ENCODE measurements at places on chromosomes 13 and 19.

DNA sequence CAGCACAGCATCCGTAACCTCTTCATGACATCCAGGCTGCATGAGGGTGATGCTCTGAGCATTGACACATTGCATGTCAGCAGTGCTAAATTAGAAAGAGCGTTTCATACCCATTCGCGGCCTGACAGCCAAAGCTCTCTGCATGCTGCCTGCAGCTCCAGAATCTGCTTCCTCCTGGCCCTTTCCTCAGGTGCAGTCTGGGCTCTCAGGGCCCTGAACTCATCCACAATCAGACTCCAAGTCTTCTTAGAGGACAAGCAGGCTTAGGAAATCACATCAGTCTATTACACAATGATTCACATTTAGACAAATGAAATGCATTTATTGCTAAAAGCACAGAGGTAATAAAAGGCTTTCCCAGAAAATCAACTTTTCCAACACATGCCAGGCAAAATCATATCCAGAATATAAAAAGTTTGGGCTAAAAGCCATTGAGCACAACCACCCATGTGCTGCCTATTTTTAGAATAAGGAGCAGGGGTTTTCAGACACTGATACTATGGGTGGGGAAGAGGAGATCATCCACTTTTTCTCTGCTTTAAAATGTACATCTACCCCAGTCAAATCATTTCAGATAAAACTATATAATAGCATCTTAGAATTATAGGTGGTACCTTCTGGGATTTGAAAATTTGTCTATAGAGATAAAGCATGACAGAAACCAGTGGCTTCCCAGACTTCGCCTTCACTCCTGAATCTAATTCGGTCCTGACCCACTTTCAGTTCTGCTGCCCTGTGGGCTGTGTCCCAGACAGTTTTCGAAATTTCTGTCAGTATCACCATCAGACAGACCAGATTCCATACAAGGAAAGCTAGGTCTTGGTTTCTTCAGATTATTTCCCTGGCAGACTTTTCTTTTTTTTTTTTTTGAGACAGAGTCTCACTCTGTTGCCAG, 109.3 kb downstream of the COL4A2 start:
- DNase-seq: no peak

DNA sequence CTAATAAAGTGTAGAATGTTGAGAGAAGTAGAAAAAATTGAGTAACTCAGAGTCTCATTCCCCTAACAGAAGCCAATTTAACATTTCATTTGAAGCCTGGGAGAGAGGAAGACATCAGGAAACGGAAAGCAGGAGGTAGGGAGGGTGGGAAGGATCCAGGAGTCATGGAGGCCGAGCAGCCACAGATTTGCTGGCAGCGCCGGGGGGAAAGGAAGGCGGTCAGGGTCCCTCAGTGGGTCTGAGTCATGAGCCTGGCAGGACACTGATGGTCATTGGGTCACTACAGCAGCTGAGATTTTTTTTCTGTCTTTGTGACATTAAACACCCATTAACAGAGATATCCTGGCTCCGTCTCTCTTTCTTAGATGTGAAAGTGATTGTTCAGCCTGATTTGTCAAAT, 248.1 kb downstream of the EFNB2 start:
- DNase-seq: no peak

- DNase-seq: peak; percentile 73
Measured at GRCh38 chr13:70960841-70961443, 852.7 kb upstream of the KLHL1 start.

- no peak for DNase-seq
Measured at GRCh38 chr13:21889651-21890050, 218.8 kb downstream of the FGF9 start.

DNA sequence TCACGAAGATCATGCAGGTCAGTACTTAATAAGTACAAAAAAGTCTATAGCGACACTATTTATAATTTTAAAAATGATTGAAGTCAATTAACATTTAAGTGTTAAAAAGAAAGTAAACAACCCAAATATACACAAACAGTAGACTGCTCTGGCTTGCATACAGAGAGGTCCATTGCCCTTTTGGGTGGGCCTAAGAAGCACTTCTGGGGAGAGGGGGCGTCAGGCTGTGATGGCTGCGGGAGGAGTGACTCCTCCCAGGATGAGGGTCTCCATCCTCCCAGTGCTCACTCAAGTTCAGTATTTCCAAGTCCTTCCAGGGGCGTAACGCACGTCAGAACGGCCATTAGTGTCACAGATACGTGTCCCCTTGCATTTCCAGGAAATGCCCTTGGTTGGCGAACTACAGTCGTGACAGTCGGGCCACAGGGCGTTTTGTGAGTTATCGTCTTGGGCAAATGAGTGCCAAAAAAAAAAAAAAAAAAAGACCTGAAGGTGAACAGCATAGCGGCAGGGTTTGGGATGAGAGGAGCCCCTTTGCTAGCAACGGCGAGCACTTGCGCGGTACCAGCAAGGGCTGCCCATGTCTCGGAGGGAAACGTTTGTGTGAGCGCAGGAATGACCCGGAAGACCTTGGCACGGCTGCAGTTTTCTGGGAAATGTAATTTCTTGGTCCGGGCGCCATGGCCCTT, at the start of gene SCGB2B2:
TSS of gene SCGB2B2 (minus strand) at position 463 of the 689 bp plus-strand sequence. CDS start 82,596 bp downstream, outside the sequence.
- peak; percentile 96 for DNase-seq
